Lung (tissue), 17 donors: ENCODE measurements at places on chromosomes 3 and 15.
A peak's percentile ranks its signal among the peaks of the same experiment; 100 is the strongest.

DNA sequence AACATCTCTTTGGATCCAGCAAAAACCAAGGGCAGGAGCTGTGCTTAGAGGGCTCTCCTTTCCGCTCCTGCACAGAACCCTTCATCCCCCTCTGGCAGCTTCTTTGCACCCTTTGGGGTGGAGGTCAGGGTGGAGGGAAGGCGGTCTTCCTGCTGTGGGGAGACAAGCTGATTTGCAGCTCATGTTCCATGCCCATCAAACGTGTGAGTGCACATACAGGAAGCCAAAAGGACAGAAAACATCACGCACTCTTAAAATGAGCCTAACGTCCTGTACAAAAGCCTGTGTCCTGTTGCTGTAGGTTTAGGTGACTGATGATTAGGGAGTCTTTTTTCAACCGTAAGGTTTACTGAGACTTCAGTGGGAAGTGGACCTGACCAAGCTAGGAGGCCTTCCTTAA is 195.2 kb downstream of the PLCL2 start:
- DNase-seq, result no peak

- no peak for DNase-seq
Measured at GRCh38 chr15:66940368-66940767, 125.0 kb upstream of the SMAD3 start.

GRCh38 chr15:77808075-77808474 is 175.4 kb upstream of the LINGO1 start:
- no peak for DNase-seq

DNA sequence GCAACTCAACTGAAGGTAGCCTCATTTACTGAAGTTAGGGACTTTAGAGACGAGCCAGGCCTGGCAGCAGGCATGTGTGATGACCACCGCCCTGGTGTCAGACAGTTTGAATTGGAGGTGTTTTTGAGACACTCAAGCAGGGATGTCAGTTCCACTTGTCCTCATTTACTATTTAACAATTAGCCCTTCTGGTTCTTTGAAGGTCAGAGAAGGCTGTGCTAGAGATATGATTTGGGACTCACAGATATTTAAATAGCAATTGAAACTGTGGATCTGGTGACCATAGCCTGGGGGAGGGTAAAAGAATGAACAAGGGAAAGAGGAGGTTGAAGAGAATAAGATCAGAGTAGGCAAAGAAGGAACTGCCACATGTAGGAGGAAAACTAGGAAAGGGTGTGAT is 74.6 kb downstream of the REC114 start:
- no peak for DNase-seq

GRCh38 chr3:134249935-134250716 is 533 bp downstream of the RYK start:
- DNase-seq, result peak; percentile 63

- no peak for DNase-seq
Measured at GRCh38 chr3:5285439-5285838, 97.9 kb downstream of the EDEM1 start.

GRCh38 chr3:150721285-150722130 is 17.8 kb upstream of the ERICH6 start:
- DNase-seq, result peak; percentile 82

DNA sequence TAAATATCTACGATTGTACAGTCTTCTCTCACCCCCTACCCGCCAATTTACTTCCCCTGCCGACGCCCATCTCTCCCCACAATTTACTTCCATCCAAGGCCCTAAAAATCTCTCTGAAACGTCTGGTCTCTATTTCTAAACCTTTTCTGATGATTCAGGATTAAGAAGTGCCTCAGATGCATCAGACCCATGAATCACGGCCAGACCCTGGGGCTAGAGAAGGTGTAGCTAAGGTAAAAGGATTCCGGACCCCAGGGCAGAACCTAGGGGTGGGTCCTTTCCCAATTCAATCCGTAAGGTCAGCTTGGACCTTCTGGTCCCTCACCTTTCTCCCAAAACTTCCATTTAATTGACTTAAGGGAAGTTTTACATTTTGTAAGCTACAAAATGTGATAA is 46.4 kb downstream of the LRIG1 start:
- no peak for DNase-seq

- no peak for DNase-seq
Measured at GRCh38 chr3:56800130-56800831, 1.5 kb downstream of the ARHGEF3 start.

DNA sequence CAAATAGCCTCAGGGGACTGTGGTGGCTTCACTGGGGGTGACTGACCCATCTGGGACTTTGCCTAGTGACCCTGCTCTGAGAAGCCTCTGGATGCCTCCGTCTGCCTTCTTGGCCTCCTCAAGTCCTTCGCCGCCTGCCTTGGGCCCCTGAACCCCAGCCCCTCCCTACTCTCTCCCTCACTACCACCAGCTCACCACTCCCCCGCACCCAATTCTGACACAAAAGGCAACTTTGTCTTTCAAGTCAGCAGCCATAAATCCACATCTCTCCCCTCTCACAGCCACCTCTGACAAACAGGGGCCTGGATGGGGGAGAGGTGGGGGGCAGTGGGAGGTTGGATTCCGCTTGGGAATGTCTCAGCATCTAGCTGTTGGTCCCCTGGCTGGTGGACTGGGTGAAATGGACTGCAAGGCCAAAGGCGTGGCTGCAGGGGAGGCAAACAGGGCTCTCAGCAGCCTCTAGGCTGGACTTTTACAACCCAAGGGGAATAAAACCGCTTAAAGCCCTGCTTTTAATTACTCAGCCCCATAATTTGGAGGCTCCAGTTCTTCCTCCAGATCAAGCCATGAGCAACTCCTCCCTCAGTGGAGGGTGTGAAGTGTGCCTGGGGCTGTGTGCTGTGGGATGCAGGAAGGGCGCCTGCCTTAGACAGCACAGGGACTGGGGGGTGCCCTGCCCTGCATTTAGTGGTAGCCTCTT is 33.4 kb downstream of the IGDCC3 start:
- DNase-seq, result no peak

- DNase-seq, result no peak
Measured at GRCh38 chr3:73298243-73299183, 237.1 kb downstream of the EBLN2 start.

- DNase-seq, result peak; percentile 11
Measured at GRCh38 chr3:44926921-44927320, 49.1 kb downstream of the ZDHHC3 start.

DNA sequence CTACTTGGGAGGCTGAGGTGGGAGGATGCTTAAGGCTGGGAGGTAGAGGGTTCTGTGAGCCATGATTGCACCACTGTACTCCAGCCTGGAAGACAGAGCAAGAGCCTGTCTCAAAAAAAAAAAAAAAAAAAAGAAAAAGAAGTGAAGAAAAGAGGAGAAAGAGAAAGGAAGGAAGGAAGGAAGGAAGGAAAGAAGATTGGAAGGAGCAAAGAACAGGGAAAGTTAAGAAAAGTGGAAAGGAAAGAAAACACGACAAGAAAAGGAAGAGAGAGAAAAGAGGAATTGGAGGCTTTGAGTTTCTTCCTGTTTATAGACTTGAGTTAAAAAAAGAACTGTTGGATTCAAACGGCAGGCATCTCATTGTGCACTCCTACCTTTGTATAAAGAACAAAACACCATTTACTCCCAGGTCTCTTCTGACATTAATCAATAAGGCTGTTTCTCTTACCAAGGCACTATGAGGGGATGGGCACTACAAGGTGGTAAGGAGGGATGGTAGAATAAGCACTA is 73.5 kb downstream of the EDEM1 start:
- no peak for DNase-seq

- peak; percentile 93 for DNase-seq
Measured at GRCh38 chr3:195270817-195271409, at the start of gene XXYLT1. TSS of gene XXYLT1 (minus strand) at chr3:195271159. CDS start at chr3:195271058, 101 bp downstream.

DNA sequence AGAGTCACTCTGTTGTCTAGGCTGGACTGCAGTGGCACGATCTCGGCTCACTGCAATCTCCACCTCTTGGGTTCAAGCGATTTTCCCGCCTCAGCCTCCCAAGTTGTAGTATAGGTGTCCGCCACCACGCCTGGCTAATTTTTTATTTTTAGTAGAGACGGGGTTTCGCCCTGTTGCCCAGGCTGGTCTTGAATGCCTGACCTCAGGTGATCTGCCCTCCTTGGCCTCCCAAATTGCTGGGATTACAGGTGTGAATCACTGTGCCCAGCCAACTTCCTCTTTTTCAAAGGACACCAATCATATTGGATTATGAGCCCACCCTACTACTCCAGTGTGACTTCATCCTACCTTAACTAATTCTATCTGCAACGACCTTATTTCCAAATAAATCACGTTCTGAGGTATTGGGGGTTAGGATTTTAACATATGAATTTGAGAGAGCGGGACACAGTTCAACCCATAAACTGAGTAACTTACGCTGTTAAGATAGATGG is 3.2 kb downstream of the ISG20 start:
- no peak for DNase-seq

- DNase-seq, result no peak
Measured at GRCh38 chr3:108062051-108062450, 28.8 kb downstream of the CD47 start.

DNA sequence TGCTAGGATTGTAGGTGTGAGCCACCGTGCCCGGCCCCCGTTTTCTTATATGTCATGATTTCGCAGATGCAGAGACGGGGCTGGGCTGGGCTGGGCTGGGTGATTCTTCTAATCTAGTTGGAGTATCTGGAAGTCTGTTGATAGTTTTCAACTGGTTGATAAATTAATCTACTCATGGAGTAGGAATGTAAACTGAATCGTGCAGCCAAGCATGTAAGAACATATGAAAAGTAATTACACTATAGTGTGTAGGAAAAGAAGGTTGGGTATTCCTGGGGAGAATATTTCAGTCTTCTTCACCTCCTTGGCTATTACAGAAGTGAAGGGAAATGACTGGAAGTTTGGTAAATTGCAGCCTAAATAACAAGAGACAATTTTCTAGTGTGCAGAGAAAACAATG is 82.6 kb upstream of the MAGI1 start:
- no peak for DNase-seq

DNA sequence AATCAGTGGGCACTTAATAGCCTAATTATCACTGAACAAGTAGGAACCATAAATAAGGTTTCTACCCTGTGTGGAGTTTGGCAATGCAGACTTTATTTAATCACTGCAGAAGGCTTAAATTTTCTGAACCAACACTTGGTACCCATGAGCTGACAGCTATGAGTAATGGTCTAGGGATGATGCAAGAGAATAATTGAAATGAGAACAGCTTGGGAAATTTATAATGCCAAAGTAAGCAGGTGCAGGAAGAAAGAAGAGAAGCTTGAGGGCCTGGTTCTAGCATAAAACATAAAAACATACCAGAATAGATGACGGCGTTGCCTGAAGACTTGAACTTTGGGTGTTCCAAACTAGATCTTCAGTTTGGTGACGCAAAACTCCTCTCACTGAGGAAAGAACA is 67.0 kb downstream of the IMPG2 start:
- DNase-seq, result no peak

DNA sequence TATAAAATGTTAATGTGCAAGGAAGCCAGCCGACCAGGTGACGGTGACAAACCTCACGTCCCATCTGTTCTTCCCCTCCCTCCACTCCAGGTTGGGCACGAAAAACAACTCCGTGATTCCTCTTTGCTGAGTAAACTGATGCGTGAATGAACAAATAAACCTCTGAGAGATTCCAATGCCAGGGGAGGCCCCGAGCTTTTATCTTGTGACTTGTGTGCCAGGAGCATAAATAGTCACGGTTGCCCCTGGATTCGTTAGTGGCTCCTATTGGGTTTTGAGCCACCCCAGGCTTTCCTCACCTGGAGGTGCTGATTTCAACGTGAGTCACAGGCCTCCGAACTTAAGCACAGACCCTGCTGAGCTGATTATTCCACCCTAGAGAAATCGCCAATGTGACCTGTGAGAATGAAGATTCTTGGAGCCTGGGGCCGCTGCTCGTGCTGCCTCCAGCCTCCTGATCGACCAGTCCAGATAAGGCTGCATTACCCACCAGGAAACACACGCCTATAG is 119.2 kb downstream of the SHQ1 start:
- no peak for DNase-seq

DNA sequence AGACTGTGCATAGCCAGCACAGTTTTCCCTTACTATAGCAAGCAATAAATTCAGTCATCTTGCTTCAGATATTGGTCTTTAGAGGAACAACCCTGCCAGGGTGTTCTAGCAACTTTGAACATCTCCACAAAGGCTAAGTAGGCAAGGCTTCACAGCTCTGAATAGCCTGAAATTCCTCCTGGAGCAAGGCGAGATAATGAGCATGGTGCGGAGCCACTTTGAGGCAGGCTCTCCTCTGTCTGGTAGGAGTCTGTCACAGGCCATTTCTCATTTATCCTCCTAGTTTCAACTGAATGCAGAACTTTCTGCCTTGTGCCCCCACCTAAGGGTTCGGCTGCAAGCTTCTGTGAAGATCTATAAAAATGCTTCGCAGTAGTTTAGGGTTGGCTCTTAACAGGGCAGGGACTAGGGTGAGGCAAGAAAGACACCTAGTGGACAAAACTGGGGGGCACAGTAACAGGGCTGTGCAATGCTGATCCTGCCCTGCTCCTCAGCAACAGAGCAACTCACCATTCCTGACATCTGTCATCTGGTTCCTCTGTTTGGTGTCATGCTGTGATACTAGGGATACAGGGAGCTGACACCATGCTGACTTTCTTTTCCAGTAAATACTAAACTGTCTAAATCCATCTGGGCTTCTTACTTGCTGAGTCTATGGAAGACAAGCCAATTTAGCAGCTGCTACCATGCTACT is 16.6 kb upstream of the EHHADH start:
- DNase-seq, result peak; percentile 24

GRCh38 chr3:158918451-158918850 is 116.6 kb downstream of the MFSD1 start:
- DNase-seq, result no peak

- no peak for DNase-seq
Measured at GRCh38 chr15:40142428-40142827, 18.4 kb upstream of the BUB1B start.

- no peak for DNase-seq
Measured at GRCh38 chr3:70737666-70738290, 425.3 kb upstream of the MDFIC2 start.

DNA sequence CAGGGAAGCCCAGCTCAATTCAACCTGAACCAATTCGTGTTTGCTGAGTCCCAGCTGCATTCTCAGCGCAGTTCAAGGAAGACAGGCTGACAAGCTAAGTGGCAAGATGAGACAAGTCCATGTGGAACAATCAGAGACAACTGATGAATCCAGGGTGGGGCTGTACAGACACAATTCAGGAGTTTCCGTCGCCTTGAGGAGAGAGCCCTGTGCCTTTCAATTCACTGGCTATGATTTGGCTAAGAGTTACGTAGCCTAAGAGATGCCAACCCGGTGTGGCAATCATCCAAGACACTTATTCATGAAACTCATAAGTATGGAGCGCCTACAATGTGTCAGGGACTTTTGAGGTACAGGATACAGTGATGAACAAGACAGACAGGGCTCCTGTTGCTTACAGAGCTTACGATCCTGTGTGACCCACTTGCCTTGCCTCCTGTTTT is 15.5 kb upstream of the ZBED2 start:
- no peak for DNase-seq

- DNase-seq, result peak; percentile 47
Measured at GRCh38 chr3:121431726-121432517, 113.9 kb downstream of the POLQ start.
